ENCODE measurements at places on chromosomes 1 and 21.

- DNase-seq: peak; percentile 76
These were observed 1.0 kb upstream of the S100A2 start for GRCh38 chr1:153566414-153567371.

DNA sequence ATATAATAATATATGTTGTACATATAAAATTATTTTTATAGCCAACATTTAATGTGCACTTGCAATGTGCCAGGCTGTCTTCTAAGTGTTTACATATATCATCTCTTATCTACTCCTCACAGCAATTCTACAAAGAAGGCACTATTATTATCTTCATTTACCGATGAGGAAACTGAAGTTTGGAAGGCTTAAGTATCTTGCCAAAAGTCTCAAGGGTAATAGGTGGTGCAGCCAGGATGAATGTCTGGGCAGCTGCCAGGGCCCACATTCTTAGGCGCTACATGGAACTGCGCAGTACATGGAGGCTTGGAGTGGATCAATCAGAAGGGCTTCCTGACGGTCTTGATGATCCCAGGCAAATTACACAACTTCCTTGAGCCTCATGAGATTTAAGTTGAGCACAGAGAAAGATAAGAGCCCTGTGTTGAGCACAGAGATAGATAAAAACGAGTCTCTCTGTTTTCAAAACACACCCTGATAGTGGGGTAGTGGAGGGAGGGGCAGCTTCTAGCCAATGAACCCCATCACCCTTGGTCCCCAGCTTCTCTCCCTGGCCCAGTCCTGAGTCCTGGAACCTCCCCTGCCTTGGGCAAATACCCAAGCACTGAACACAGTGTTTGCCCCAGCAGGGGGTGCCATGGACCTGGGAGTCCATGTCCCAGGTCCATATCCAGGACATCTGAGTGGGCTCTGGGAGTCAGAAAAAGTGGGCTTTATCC lies 9.2 kb downstream of the POU3F1 start:
- DNase-seq: no peak

DNA sequence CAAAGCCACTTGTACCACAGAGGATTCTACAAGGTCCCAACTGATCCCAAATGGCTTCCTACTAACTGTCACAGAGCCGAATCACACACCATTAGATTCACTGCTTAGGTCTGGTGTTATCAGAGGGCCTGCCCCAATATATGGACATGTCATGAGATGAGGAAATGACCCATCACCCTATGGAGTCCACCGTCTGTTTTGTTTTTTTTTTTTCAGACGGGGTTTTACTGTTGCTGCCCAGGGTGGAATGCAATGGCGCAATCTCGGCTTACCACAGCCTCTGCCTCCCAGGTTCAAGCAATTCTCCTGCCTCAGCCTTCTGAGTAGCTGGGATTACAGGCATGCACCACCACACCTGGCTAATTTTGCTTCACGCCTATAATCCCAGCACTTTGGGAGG lies 83.8 kb upstream of the ETS2 start:
- no peak for DNase-seq

GRCh38 chr1:26161415-26162219 lies 2.7 kb downstream of the FAM110D start:
- DNase-seq: peak; percentile 27

- no peak for DNase-seq
These were observed 20.3 kb downstream of the NOS1AP start for GRCh38 chr1:162089748-162090147.

DNA sequence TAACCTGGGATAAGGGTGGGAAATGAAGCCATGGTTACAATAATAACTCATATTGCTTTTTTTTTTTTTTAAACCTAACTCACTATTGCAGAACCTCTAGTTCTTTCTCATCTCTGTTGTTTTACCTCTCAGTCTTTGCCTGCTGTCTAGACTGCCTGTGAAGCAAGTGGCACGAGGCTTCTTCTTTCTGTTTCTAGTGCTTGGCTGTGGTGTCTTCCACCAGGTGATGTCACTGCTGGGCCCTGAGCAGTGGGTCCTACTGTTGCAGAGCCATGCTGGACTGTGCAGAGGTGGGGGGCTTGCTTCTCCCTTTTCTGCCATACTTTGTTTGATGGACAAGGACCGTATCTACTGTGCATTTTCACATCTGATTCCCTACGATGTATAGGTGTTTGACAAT lies 51.7 kb downstream of the ZNF326 start:
- DNase-seq: no peak

DNA sequence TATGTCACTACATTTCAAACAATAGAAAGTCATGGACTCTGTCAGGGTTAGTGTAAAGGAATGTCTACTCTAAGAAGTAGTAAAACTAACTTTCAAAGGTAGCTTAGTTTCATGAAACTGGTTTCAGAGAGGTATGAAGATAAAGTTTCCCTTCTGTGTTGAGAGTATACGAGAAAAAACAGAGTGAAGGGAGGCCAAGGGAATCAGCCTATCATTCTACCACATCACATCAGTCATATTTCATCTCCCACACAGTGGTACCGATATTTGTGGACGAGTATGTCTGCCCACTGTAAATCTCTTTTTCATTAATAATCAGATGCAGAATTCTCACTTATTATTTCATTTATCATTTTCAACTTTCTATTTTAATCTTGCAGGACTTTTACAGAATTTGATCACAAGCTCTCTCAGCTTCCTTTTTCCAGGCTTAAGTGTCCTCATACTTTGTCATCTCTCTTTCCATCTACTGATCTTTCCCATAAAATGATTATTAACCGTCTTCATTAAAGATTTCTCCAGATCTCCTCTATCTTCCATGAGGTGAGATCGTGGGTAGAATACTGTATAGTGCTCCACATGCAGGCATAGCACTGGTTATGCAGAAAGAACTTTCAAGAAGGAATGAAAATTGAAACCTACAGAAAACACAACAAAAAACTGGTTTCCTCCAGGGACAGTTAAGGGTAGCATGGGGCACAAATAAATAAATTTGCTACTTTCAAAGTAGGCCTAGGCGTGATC lies 11.5 kb upstream of the IFI16 start:
- DNase-seq: no peak

GRCh38 chr1:202580619-202581018 lies 129.6 kb downstream of the SYT2 start:
- DNase-seq: no peak

DNA sequence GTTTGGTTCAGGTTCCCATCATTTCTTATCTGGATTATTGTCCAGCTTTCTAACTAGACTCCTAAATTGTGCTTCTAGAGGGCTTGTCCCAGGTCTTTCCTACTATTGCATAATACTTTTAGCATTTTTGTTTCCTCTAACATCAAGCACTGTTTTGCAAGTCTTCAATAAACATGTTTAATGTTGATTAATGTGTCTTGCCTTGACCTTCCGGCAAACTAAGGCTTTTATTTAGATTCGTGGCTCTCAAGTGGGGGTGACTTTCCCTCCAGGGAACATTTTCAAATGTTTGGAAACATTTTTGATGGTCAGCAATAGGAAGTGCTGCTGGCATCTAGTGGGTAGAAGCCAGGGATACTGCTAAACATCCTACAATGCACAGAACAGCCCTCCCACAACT lies 90.7 kb downstream of the RPE65 start:
- DNase-seq: no peak

DNA sequence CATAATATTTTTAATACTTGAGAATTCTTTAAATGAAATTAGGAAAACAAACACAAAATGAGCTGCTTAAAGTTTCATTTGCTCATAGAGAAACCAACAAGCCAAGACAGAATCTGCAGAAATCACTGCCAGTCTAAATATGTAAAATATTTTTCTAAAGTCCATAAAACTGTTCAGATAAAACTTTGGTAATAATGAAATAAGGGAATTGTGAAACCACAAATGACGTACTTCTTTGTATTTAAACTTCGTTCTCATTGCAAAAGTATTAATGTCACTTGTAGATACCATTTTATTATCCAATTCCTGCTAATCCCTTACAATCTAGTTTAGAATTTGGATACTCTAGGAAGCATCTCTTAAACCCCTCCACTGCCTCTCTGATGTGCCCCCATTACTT lies 234.5 kb upstream of the NEGR1 start:
- DNase-seq: no peak

DNA sequence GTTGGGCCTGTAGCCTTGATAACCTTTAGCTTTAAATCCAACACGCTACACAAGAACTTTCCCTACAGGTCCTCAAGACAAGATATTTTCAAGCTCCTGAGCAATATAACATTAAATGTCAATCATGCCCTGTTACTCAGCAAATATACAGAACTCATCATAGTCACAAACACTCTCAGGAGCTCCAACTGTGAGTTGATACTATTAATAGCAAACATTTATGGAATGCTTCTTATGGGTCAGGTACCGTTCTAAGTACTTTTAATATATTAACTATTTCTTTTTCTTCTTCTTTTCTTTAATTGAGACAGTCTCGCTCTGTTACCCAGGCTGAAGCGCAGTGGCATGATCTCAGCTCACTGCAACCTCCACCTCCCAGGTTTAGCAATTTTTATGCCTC lies 10.1 kb downstream of the EYA3 start:
- DNase-seq: no peak

GRCh38 chr21:28294051-28294450 lies 698.6 kb downstream of the LTN1 start:
- DNase-seq: no peak

DNA sequence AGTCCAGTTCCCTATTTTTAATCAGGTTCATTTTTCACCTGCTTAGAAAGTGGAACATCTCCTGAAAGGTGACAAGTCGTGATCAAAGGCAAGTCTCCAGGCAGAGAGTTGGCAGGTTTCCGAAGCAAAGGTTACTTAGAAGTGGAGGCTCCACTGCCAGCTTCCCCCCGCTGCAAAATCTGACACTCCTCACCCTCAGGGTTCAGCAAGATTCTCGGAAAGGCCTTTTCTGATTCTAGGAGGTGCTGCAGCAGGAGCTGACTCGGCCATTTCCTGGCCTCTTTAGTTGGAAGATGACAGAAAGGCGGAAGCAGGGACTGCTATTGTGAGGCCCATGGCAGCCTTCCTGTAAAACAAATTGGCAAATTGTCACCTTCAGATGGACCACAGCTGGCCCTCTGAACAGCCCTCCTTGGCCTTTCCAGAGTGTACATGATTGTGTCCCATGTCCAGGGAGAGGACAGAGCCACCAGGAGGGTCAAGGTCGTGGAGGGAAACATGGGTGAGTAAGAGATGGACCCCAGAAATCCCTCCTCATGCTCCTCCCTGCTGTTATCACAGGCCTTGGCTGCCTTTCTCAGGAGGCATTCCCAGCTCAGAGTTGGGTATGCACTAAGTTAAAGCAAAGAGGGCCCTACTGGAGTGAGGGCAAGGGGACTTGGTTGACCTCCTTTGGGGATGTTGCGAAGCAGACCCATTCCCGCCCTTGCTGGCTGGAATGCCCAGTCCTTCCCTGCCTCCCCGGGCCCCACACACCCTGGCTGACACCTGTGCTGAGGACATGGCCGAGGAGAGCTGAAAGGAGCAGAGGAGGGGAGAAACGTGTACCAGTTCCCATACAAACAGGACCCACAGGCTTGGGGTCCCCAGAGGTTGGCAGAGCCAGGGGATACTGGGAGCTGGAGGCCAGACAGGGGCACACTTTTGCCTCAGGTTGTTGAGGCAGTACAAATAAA lies 115.5 kb upstream of the IRF2BP2 start:
- peak; percentile 49 for DNase-seq

- DNase-seq: no peak
These were observed 19.8 kb downstream of the PLA2G2E start for GRCh38 chr1:19903621-19904020.

DNA sequence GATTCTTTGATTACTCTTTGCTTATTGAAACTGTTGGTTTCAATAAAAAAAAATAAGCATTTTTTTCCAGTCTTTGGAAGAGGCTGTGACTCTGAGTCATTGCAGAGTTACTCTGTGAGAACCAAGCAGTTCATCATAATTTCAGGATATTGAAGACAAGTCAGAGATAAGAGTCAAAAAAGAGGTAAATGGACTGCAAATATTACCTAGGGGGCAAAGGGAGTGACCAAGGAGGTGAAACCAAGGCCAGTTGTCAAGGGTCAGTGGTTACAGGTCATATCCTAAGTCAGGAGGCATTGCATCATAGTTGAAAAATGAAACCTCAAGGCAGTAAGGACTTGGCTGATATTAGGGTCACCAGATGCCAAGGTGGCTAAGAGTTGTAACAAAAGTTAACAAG lies 597.1 kb upstream of the USP24 start:
- no peak for DNase-seq

DNA sequence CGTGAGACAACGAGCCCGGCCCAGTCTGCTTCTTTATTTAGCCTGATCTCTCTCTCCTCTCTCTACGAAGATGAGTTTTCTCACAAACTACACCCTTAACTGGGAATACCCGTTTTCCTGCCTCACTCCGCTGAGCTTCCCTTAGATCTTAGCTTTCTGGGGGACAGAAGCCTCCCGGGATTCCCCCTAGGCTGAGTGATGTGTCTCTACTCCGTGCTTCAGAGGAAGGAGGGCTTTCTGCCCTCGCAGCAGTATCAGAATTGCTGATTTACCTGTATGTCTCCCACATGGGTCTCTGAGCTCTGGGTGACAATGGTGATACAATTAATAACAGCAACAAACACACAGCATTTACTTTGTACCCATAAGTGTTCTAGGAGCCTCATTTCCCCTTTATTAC lies 1.0 kb downstream of the ZBTB17 start:
- no peak for DNase-seq

GRCh38 chr1:232462213-232462612 lies 167.7 kb downstream of the SIPA1L2 start:
- no peak for DNase-seq

DNA sequence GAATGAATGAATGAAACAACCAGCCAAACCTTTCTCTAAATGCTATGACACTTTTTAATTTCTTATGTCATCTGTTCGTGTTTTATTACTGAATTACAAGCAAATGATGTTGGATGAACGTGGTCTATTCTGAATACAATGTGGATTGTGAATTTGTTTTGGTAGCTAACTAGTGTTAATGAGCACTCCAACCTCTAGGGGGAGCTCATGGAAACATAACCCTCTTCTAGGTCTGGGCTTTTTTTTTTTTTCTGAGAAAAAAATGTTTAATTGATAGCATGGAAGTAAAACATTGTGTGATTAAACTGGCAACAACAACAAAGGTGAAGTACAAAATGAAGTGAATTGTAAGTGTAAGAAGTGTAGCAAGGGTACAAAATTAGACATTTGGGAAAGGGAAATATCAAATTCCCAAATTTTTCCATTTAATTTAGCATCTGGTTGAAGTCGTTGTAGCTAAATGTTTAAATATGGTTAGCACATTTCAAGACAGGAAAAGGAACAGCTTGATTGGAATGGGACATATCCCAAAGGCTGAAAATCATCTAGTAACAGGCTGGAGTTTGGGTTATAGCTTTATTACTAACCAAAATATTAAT lies 42.6 kb upstream of the PTGS2 start:
- no peak for DNase-seq

GRCh38 chr1:214414691-214415090 lies 133.7 kb downstream of the SMYD2 start:
- DNase-seq: no peak
